ENCODE measurements at places on chromosomes 5 and 9.

GRCh38 chr9:19473605-19474004 is 64.8 kb downstream of the ACER2 start:
- DNase-seq, result no peak

DNA sequence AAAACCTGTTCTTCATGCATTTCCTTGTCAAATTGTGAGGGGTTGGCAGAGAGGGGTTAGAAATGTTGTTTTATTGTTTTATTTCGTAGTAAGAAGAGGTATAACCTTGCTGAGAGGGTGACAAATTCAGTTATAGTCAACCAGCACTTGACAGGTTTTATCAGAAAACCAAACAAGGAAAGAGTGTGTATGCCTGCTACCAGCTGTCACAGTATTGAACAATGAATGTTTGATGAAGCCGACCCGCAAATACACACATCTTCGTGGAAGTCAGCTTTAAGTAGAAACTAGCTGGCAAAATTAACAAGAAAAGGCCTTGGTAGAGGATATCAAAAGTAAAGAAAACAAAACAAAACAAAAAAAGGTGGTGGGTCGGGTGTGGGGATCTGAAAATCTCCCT is 214.6 kb upstream of the TLE4 start:
- no peak for DNase-seq

- no peak for DNase-seq
Observed at GRCh38 chr9:136644343-136644592, 18.4 kb upstream of the EGFL7 start.

GRCh38 chr9:68894502-68894901 is 119.4 kb downstream of the PRKACG start:
- no peak for DNase-seq
